ENCODE measurements at places on chromosomes 16 and 17.
A peak's percentile ranks its signal among the peaks of the same experiment; 100 is the strongest.

DNA sequence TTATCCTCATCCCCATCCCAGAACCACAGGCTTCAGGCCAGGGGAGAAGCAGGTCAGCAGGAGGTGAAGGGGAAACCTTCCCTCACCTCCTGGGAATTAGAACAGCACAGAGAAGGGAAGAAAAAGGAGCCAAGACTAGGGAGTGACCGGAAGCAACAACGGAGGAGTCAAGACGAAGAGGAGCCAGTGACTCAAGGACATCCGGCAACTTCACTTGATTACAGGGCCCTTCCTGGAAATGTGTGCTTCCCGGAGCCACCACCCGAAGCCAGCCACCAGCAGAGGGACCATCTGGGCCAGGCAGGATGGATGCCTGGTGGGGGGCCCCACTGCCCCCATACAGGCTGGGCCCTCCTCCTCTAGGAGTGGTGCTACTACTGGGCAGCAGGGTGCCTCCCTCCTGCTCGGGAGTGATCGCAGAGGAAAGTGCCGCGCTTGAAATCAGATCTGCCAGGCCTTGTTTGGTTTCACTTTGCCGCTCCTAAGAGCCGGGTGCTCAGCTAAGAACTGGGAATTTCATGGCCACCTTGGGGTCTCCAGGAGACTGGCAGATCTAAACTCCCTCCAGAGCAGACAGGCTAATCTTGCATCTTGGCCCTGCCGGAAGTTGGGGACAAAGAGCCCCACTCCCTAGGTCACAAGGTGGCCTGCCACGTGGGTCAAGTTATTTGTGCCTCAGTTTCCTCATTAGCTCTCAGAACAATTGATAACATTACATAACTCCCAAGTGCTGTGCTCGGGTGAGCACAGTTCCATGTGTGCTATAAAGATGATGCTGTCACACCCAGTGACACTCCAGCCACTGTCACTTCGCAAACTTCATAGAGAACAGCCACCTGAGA is 6.6 kb downstream of the CDC42EP4 start:
- DNase-seq = no peak

GRCh38 chr17:81609541-81610311 is 27.2 kb downstream of the NPLOC4 start:
- DNase-seq = no peak

- no peak for DNase-seq
Observed at GRCh38 chr17:68322630-68323029, 31.3 kb downstream of the ARSG start.

GRCh38 chr17:65197201-65197600 is 60.0 kb downstream of the RGS9 start:
- DNase-seq = no peak

GRCh38 chr17:49631496-49631895 is 46.4 kb downstream of the SPOP start:
- no peak for DNase-seq

- peak; percentile 78 for DNase-seq
Observed at GRCh38 chr17:17382971-17383370, 79.8 kb downstream of the NT5M start.

DNA sequence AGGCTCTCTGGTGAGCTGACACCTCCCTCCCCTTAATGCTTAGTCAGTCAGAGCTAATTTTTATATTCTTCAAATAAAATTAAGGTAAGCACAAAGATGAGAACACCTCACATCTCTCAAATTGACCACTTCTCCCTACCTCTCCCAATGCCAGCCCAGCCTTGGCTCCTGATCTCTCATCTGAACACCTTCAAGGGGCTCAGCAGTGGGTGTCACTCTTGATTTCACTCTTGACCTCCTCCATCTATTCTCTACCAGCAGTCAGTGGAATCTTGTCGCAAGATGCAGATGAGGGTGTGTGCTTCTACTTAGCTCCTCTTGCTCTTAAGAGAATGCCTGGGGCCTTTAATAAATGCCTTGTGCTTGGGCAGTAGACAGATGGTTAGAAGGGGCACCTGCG is 309.0 kb upstream of the IRX3 start:
- no peak for DNase-seq

GRCh38 chr17:49259663-49260010 is 29.1 kb upstream of the PHOSPHO1 start:
- no peak for DNase-seq

DNA sequence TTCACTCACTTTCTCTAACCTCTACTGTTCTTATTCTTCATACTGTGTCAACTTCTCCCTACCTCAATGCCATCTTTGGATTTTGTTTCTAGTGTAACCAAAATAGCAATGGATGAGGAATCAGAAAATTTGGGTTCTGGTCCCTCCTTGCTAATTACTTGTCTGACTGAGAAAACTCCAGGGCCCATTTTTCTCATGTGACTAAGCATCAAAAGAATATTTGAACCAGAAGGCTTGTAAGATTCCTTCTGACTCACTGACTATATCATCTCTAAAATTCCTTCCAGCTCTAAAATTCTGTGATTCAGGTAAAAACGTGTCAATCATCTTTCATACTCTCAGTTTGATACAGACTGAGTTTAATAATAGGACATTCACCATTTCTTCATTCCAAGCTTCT is 57.9 kb downstream of the BRIP1 start:
- no peak for DNase-seq

- DNase-seq = no peak
Observed at GRCh38 chr17:70420861-70421445, 251.6 kb downstream of the KCNJ2 start.

DNA sequence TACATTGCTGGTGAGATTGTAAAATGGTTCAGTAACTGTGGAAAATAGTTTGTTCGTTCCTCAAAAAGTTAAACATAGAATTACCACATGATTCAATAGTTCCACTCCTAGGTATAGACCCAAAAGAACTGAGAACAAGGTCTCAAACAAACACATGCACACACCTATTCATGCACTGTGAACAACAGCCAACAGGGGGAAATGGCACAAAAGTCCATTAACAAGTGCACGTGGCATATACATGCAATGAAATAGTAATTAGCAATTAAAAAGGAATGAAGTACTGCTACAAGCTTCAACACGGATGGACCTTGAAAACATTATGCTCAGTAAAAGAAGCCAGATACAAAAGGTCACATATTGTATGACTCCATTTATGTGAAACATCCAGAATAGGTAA is 23.8 kb downstream of the SDK2 start:
- no peak for DNase-seq

- DNase-seq = no peak
Observed at GRCh38 chr17:17840751-17841591, 4.2 kb upstream of the SREBF1 start.

- DNase-seq = no peak
Observed at GRCh38 chr16:46996952-46997458, 23.5 kb upstream of the DNAJA2 start.

DNA sequence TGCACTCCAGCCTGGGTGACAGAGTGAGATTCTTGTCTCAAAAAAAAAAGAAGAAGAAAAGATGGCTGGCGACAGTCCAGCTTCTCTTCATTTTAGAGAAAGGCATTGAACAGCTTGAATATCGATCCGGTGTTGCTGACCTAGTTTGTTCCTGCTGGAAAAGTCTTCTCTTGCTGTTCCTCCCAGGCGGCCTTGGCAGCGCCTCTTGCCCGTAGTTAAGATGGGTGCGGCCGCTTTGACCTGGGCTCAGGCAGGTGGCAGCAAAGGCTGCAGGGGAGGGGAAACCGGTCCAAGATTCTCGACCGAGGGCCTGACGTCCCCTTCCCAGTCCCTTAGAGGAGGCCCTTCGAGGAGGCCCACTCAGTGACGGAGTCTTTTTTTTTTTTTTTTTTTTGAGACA is 3.8 kb upstream of the ZNF764 start:
- no peak for DNase-seq

DNA sequence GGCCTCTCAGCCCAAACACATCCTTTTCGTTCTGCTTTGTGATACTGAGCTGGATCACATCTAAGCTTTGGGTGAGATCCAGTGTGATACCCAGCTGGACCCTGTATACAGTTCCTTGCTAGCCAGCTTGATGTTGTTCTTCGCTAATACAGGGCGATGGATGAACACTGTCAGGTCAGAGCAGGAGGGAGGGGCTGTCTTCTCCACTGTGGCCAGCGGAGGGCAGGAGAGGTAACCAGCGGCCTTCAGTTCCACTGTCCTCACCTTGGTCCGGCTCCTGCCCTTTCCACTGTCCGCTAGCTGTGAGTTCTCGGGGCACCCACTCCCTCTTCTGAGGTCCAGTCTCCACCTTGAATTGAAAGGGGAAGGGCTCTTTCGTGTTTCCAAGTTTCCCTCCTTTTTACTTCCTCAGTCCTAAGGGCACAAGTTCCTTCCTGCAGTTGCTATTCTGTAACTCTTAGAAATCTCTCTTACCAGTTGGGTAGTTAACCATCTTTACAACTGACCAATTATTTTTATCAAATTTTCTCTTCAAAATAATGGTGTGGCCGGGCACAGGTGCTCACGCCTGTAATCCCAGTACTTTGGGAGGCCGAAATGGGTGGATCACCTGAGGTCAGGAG is 3.0 kb upstream of the ZNF213 start:
- DNase-seq = no peak

DNA sequence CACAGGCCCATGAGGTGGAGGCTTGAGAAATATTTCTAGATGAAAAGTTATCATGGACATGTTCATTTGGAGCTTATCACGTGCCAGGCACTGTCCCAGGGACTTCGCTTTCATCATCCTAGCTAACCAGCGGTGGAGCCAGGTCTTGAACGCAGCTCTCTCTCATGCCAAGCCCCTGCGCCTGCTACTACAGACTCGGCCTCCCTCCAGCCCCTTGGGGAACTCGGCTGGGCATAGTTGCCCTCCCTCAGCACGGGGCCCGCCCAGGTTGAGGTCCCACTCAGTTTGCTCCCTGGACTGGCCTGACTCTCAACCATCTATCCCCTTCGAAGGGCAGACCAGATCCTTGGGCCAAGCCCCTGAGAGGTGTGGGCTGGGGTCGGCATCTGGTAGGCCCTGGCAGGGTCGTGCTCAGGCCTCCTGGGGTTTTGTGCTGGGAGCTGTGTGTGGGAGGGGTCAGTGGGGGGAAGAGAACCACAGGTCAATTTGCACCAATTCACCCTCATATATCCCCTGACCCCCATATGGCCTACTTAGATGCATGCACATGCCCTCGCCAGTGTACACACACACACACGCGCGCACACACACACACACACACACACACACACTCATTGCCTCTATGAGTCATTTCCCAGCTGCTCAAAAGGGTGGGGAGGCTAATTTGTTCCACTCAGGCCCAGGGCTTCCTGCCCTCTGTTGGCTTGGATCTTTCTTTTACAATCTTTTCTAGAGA is 12.1 kb upstream of the SCN4A start:
- no peak for DNase-seq

DNA sequence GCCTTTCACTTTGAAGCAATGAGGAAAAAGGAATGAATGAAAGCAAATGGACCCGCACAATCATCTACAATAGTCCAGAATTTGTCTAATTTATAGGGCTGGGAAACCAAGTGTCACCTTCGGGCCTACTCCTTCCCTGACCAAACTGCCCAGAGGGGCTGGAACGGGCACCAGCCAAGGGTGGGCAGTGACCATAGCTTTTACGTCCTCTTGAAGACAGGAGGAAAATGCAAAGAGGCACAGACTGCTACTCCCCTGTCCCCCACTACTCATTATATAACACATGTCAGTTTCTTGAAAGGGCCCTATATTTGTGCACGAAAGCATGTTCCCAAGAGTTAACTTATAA is 122.3 kb downstream of the ZFHX3 start:
- DNase-seq = no peak

- DNase-seq = no peak
Observed at GRCh38 chr17:75601057-75601987, 13.7 kb downstream of the MYO15B start.

GRCh38 chr16:28538733-28539596 is at the start of gene NUPR1:
NUPR1 (minus strand) TSS chr16:28538974; CDS start chr16:28538907, 67 bp downstream.
- DNase-seq = peak; percentile 46

- DNase-seq = no peak
Observed at GRCh38 chr17:56803071-56803470, 30.6 kb downstream of the C17orf67 start.

DNA sequence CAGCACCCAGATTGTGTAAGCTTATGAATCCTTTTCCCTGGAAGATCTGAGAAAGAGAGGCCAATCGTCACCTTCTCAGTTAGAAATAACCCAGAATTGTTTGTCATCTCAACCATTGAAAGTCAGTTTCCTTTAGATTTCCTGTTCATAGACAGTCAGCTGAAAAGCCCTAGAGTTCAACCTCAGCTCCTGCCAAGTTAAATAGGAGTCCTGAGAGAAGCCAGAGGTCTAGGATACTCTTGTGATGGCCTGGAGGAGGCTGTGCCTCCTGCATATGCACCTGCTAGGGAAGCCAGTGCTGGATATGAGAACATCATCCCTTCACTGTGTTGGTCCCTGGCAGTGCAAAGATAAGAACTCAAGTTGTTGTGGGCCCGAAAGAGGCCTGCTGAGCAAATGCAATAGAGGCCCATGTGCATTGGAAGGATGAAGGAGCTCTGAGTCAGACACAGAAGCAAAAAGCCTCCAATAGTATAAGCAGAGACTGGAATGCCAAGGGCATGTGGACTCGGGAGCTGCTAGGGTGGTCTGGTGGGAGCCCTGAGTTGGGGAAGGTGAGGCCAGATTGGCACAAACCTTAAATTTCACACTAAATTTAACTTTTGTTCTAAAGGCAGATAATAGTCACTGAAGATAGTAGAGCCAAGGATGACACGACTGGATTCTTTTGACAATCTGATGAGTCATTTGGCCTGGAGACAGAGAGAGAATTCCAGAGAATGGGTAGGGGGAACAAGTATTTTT is 520.9 kb upstream of the CDH5 start:
- no peak for DNase-seq

DNA sequence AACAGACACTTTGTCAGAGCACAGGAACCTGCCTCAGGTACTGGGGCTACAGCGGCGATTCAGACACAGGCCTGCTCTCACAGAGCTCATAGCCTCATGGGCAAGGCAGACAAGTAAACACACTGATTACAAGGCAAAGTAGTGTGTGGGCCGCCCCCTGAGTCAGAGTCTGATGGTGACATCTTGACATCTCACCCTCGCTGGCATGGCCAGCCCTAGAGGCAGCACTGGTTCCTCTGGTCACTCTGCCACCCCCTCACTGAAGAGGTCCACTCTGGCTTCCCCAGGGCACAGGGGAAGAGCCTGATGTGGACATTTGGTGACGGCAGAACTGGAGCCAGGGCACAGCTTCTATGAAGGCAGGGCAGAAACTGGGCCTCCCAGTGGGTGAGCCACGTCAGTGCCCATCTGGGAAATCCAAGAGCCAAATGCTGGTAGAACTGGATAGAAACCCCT is 32.9 kb upstream of the TOB1 start:
- no peak for DNase-seq

GRCh38 chr17:1108765-1109605 is 70.8 kb downstream of the ABR start:
- no peak for DNase-seq
